Breast epithelium (tissue), 4 donors: ENCODE measurements at places on chromosomes 16 and 17. TPM values are rescaled to one million over a fixed set of nuclear protein-coding genes. Genes with fewer than 3 reads are reported as not detected.

DNA sequence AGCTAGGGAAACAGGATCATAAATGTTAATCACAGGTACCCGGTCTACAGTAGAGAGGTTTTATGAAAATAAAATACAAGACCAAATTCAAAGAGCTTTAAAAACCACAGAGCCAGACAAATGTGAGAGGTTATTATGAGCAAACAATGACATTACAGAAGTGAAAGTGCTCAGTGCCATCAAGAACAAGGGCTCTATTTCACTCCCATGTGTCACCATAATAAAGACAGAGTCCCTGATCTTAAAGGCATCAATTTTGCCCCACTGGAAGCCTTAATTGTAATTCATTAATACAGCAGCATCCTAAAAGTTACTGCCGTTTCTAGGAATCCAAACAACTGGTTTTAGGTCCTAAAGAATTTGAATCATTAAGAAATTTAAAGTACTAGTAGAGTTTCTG is 43.7 kb upstream of the CDRT4 start:
- no peak for DNase-seq

GRCh38 chr17:10812674-10813073 is 8.8 kb upstream of the TMEM238L start:
- DNase-seq: no peak

DHX40 gene
- total RNA-seq: 56.3 TPM

DNA sequence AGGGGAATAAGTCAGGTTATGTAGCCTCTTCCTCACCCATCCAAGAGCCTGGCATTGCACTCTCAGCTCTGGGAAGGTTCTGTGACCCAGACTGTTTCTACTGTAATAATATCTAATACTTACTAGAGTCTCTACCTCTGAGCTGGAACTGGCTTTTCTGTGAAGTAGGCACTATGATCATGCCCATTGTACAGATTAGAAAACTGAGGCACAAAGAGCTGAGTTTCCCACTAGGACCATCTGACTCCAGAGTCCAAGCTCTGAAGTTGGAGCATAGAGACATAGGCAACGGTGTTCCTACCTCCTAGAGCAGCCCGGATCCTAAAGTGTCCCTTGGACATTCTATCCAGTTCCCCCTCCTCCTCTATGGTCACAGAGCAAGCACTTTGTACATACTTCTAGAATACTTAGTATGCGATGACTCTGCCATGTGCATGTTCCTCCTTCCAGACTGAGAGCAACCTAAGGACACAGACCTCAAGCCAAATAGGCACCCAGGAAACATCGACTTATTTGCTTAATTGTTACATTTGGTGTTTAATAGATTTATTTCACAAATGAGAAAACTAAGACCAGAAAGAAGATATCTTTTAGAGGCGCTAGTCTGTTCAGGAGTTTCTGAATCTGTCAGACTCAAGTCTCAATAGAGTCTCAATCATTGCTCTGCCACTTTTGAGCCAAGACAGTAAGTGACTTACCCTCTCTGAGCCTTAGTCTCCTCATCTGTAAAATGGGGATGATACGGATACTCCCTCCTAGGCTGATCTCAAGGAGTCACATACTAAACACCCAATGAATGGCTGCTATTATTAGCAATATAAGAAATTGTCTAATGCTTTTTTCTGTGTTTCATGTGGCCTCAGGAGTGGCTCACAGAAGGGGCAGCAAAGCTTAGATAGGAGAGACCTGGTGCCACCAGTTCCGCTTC is 3.6 kb downstream of the CLEC19A start:
- no peak for DNase-seq

DNA sequence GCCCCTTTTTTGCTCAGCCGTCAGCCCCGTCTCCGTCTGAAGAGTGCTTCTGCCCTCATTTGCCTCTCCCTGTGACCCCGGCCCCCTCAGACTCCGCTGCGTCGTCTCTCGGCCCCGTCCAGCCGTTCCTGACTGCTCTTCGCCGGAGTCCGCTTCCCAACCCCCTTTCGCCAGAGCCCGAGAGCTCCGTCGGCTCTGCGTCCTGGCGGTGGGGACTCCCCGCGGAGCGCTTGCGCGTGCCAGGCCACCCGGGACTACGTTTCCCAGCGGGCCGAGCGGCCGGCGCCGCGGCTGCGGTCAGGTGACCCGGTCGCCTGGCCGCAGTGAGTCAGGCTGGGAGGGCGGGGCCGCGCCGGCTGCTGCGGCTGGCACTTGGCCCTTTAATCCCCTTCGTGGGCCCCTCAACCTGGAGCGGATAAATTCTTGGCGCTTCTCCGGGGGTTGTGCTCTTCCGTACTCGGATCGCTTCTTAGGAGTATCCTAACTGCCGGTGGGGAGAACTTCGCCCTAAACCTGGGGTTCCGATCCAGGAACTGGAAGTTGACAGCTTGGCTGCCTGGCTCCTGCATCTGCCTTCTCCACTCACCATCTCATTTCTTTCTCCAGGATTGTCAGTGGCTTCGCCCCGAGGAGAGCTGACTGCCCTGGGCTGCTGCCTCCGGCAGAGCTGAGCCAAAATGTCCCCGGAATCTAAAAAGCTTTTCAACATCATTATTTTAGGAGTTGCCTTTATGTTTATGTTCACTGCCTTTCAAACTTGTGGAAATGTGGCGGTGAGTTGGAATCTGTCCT is at the start of gene MFSD11:
Gene MFSD11, plus strand, starts transcription at position 444 of the 792 bp plus-strand sequence. Its CDS starts 234 bp downstream, at position 678.
- peak; percentile 88 for DNase-seq

GRCh38 chr17:31392002-31392855 is 754 bp downstream of the RAB11FIP4 start:
- DNase-seq: no peak

DNA sequence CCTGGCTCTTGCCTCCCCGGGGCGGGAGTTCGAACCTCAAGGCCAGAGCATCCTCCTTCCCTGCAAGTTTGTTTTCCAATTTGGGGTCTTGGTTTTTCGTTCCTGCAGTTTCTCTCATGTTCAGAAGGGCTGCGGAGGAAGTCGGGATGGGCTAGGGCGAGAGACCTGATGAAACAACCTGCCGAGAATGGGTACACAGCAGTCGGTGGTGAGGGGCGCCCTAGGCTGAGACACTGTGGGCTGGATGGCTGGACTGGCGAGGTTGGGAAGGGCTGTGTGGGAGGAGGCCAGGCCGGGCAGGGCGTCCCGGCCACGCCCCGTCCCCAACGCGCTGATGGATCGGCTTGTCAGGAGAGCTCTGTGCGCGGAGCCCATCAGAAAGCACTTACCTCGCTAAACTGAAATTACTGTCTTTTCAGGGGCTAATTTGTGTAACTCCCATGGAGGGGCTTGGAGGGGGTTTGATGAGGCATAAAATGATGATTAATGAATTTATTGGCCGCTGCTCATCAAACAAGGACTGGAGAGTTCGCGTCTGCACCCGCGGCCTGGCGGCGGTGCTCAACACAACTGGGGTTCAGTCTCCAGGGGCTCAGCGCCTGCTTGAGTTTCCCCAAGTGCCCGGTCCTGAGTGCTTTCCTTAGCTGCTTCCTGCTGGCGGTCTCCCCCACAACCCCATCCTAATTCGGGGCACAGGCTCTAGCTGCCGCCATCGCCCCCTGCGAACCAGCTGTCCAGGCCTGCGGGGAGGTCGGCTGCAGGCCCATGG is 9.0 kb downstream of the IRX5 start:
- DNase-seq: peak; percentile 35

- no peak for DNase-seq
Observed at GRCh38 chr16:71771571-71771970, 37.1 kb downstream of the AP1G1 start.

DNA sequence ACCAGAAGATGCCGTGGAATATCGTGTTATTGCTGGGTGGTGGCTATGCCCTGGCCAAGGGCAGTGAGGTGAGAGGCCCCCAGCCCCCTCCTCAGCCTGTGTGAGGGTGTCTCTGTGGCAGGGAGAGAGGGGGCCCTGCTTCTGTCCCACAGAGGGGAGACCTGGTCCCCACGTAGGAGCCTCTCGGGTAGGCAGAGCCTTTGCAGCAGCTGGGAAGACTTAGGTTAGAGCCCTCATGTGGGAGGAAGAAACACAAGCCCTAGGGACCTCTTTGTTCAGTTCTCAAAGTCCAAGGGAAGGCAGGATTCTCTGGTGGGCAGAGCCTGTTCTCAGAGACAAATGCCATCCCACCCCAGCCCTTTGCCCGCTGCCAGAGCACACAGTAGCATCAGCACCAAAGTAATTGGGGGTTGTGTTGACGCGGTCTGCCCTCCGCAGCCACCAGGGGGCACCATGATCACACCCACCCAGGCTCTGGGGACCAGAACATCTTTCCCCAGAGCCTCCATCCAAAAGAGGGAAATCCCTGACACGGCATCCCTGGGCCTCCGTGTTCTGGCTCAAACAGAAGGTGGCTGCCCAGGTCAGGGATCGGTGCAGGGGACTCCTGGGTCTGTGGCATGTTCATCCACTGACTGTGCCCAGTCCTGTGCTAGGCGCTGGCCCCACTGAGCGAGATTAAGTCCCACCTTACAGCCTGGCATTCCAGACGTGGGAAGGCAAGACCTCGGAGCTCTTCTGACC is 11.5 kb upstream of the FOXN1 start:
- peak; percentile 82 for DNase-seq
